ENCODE measurements at places on chromosomes 4 and X. TPM values are rescaled to one million over a fixed set of nuclear protein-coding genes. Genes with fewer than 3 reads are reported as not detected.

Gene FBXO8
- 34.1 TPM for total RNA-seq

Gene BEX2
- 0.19 TPM for total RNA-seq

Gene NPNT
- not detected for total RNA-seq

Gene LANCL3
- 0.38 TPM for total RNA-seq

Gene SPACA5
- total RNA-seq, result not detected

Gene LNX1
- total RNA-seq, result 1.2 TPM

Gene MAB21L2
- total RNA-seq, result 8.4 TPM

Gene PLK4
- 19.6 TPM for total RNA-seq

Gene NSUN7
- total RNA-seq, result under 0.01 TPM

Gene MAGEB1
- total RNA-seq, result not detected

Gene RNF150
- total RNA-seq, result 0.38 TPM

Gene CDKL2
- under 0.01 TPM for total RNA-seq

All from regular cardiac myocyte (primary cell).